Activated T-helper 2 cell treated with anti-CD3 and anti-CD28 coated beads, Interferon-gamma antibody, Interleukin-2, Interleukin-4, amounts not matched to agents 10 μg/mL and 5 μg/mL and 100 μg/mL, durations not matched to agents 14 hours and 24 hours and 36 hours (primary cell): ENCODE measurements at places on chromosomes 7 and 10. TPM values are rescaled to one million over a fixed set of nuclear protein-coding genes. Genes with fewer than 3 reads are reported as not detected.
A peak's percentile ranks its signal among the peaks of the same experiment; 100 is the strongest.

- no peak overlapping the region for H3K4me3 ChIP-seq
- peak; percentile 19 for DNase-seq
- H3K27me3 ChIP-seq = no peaks in the 10 kb centered on the region
- H3K4me1 ChIP-seq = no peaks in the 10 kb centered on the region
- no peak overlapping the region for H3K27ac ChIP-seq
- H3K36me3 ChIP-seq = no peaks in the 10 kb centered on the region
These were observed 258.4 kb downstream of the SEMA3A start for GRCh38 chr7:83936056-83936708.

DNA sequence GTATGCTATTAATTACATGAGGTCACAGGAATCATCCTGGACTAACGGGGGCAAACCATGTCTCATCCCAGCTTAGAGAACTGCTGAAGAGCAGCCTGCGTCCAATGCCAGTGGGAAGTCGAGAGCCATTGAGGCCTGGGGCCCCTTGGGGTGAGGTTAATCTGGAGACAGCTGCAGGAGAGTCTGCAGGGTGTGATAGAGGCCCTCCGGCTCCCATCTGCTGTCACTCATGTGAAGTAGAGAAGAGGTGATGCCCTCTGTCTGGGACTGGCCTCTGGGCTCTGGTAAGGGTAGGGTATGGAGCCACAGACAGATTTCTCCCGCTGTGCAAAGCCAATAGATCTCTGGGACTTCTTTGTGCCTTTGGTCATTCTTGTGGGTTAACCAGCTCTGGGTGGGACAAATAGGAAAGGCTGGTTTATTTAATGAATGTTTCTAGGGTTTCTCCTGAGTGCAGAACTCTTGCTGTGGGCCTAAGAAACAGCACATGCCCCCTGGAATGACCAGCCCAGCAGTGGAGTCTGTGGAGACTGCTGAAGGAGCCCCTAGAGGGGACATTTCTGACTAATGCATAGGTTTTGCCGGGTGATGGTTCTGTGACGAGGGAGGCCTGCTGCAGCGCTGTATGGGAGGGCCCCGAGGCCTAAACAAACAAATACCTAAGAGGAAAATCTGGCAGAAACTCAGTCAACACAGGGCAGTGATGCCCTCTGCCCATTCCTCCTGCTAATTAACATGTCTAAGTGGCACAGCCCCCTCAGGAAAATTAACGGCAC lies 34.5 kb downstream of the CRHR2 start:
- no peak for DNase-seq
- H3K4me3 ChIP-seq = no peak overlapping the region
- H3K36me3 ChIP-seq = peaks cover 11% of the 10 kb centered on the region
- no peaks in the 10 kb centered on the region for H3K4me1 ChIP-seq

DNA sequence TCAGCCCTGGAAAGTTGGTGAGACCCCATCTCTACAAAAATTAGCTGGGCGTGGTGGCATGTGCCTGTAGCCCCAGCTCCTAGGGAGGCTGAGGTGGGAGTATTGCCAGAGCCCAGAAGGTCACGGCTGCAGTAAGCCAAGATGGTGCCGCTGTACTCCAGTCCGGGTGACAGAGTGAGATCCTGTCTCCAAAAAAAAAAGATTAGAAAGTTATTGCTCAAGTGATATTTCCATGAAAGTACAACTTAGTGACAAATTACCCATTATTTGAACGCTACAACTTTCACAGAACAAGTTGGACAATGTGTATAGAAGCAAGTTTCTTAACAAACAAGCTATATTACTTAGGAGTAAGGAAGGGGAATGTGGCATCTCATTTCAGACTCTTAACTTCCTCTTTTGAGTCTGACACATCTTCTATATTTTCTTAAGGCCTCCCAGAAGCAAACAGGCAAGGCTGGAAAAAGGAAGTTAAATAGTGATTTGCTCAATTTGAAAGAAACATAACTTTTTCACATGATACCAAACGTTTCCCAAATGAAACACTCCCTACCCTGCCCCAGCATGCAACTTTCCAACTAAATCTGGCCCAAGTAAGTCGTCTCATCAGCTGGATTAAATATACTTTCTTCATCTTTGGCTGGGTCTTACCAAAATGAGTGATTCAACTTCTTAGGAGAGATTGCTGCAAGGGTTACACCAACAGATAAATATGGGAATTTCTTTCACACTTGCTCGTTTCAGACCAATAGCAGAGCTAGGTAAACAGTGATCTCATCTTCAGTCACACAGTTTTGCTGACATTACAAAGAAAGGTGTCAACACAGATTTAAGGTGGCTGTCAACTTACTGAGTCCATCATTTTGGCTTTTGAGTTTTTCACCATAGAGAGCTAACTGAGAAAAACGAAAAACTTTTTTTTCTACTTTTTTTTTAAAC lies 66.3 kb upstream of the KLF6 start:
- no peaks in the 10 kb centered on the region for H3K36me3 ChIP-seq
- DNase-seq = no peak
- peaks cover 38% of the 10 kb centered on the region for H3K4me1 ChIP-seq
- H3K27ac ChIP-seq = peak overlapping the region; percentile 79
- no peaks in the 10 kb centered on the region for H3K27me3 ChIP-seq
- H3K4me3 ChIP-seq = peak overlapping the region; percentile 24

- peaks cover 42% of the 10 kb centered on the region for H3K36me3 ChIP-seq
- H3K4me3 ChIP-seq = peak overlapping the region; percentile 66
- peak overlapping the region; percentile 94 for H3K27ac ChIP-seq
- peak; percentile 76 for DNase-seq
- H3K4me1 ChIP-seq = peaks cover 59% of the 10 kb centered on the region
- no peaks in the 10 kb centered on the region for H3K27me3 ChIP-seq
These were observed 178.6 kb upstream of the INHBA start for GRCh38 chr7:41881331-41882130.

GRCh38 chr10:69568472-69569395 lies 4.5 kb downstream of the NEUROG3 start:
- H3K27ac ChIP-seq = no peak overlapping the region
- H3K36me3 ChIP-seq = no peaks in the 10 kb centered on the region
- H3K4me3 ChIP-seq = no peak overlapping the region
- peaks cover 5% of the 10 kb centered on the region for H3K4me1 ChIP-seq

- no peak for DNase-seq
- H3K27ac ChIP-seq = no peak overlapping the region
- no peaks in the 10 kb centered on the region for H3K4me1 ChIP-seq
- H3K4me3 ChIP-seq = no peak overlapping the region
These were observed 32.4 kb downstream of the SPDYE6 start for GRCh38 chr7:102323914-102324195.

DNA sequence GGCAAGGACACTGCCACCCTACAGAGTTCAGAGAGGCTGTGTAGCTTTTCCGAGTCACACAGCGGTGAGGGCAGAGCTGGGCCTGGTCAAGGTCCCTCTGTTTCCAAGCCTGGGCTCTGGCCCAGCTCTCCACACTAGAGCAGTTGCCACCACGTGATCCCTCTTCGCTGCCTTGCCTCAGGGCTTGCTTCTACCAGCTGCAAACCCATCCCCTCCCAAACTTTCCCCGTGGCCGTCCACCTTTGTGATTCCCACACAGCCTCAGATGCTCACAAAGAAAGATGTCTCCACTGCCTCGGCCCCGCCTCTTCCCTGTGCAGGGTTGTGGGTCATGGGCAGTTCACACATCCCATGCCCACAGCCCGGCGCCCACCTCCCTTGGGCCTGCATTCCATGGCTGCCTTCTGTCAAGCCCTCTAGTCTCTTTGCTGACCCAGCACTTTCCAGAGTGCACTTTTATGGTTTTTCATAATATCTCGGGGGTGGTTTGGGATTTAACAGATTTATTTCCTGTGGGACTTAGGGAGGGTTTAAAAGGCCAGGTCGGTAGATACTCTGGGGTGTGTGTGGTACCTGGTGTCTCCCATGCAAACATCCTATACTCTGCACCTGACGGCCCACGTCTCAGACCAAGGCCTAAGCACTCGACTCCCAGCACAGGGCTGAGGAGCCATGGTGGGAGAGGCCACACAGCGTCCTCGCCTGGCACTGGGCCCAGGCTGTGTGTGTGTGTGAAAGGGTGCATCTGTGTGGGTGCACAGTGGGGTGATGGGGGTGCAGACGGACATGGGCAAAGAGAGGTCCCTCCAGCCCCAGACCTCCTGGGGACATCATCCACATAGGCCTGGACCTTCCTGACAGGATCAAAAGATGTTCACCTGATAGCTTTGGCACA lies 59.6 kb downstream of the PKD1L1 start:
- no peaks in the 10 kb centered on the region for H3K4me1 ChIP-seq
- no peak overlapping the region for H3K4me3 ChIP-seq
- DNase-seq = no peak
- no peak overlapping the region for H3K27ac ChIP-seq
- H3K36me3 ChIP-seq = no peaks in the 10 kb centered on the region
- H3K27me3 ChIP-seq = no peaks in the 10 kb centered on the region

GRCh38 chr10:127024685-127025435 lies 119.6 kb downstream of the DOCK1 start:
- H3K36me3 ChIP-seq = no peaks in the 10 kb centered on the region
- no peak overlapping the region for H3K4me3 ChIP-seq
- no peaks in the 10 kb centered on the region for H3K4me1 ChIP-seq

DNA sequence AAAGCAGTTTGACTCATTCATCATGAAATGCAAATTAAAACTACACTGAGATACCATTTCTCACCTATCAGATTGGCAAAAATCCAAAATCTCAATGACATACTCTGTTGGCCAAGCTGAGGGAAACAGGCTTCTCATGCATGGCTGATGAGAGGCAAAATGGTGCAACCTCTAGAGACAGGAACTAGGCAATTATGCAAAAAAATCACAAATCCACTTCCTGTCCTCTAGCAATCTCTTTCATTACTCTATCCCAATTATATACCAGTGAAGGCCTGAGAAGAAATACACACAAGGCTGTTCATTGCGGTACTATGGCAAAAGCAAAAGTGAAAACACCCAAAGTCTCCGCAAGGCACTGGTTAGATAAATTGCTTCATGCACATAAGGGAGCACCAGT lies 25.9 kb upstream of the PTPRN2 start:
- H3K27ac ChIP-seq = no peak overlapping the region
- no peak overlapping the region for H3K4me3 ChIP-seq
- H3K4me1 ChIP-seq = peaks cover 17% of the 10 kb centered on the region
- peaks cover 36% of the 10 kb centered on the region for H3K36me3 ChIP-seq

Gene GIMAP8
- 6.1 and 7.0 TPM in 2 replicates for total RNA-seq

Gene SPDYE16
- total RNA-seq = 0.14 and 0.30 TPM in 2 replicates

Gene COPG2
- total RNA-seq = 26.7 and 27.4 TPM in 2 replicates

Gene CPVL
- total RNA-seq = 0.11 TPM in 1 of 2 replicates, not detected in the other

Gene C7orf57
- 0.11 and 0.18 TPM in 2 replicates for total RNA-seq

Gene DNAJC9
- 50.8 and 52.7 TPM in 2 replicates for total RNA-seq
